Foreskin keratinocyte (primary cell): ENCODE measurements at places on chromosomes 5 and 9. TPM values are rescaled to one million over a fixed set of nuclear protein-coding genes. Genes with fewer than 3 reads are reported as not detected.

DNA sequence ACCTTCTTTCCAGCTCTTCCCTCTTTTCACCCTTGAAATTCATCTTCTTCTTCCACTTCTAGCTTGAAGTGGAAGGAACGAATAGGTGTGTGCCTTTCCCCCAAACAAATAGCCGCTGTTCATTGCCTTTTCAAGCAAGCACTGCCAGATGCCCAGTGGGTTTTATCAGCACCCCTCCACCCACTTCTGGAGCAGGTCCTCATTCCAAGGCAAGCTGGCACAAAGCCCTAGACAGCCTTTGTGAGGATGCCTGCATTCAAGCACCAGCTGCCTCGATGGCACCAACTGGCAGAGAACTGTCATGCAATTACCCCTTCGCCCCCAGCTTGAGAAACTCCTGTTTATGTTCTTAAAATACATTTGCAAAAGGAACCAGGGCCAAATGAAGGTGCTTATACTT, 36.5 kb downstream of the SERINC5 start:
- DNase-seq, result no peak

GRCh38 chr5:176619203-176619568, 9.2 kb upstream of the GPRIN1 start:
- peak; percentile 69 for DNase-seq

GRCh38 chr5:42377496-42377895, 45.7 kb upstream of the GHR start:
- no peak for DNase-seq

GRCh38 chr9:38486056-38486615, 61.9 kb upstream of the IGFBPL1 start:
- DNase-seq, result no peak

GRCh38 chr5:164505791-164506190, 1000.4 kb downstream of the MAT2B start:
- no peak for DNase-seq

DNA sequence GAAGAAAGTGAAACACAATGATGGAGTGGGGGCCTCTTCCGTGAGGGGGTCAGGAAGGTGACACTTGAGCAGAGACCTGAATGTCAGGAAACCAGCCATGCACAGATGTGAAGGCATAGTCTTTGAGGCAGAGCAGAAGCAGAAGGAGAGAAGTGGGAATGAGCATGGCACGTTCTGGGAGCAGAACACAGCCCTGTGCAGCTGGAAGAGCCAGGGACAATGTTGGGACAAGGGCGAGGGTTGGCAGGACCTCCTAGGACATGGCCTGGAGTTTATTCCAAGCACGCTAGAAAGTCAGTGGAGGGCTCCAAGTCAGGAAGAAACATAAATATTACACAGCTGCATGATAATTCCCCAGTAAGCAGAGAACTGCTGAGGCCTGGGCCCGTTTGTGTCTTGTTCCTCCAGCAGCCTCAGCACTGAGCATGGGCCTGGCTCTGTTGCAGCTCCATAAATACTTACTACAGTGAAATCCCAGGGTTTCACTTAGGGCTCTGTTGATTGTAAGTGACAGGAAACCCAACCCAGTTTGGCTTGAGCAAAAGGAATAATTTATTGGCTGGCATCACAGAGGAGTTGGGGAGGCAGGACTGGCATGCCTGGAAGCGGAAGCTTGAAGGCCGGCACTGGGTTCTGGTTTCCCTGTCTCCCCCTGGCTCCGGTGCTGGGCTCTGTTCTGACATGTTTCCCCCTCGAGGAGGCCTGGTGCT, 66.2 kb downstream of the MVB12B start:
- no peak for DNase-seq

- no peak for DNase-seq
These were observed 215.1 kb upstream of the NREP start for GRCh38 chr5:111972080-111972479.

- DNase-seq, result no peak
These were observed 40.1 kb upstream of the TLX3 start for GRCh38 chr5:171268700-171269620.

GRCh38 chr5:32202394-32202793, 28.3 kb upstream of the GOLPH3 start:
- DNase-seq, result no peak

DNA sequence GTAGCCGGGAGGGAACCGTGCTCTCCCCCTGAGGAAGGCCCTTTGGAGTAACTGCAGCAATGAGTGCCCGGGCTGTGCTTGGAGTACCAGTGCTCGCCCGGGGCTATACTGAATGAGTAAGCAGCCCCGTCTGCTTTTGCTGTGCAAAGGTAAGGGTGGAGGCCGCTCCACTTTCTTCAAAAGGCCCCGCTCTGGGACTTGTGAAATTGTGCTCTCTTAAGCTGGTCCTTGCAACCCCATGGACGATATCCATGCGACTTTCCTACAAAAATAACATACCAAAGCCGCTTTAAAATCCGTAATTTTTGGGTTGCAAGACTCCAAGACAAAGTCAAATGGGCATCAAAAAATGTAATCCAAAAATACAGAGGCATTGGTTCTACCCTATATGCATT, 578 bp upstream of the TNFAIP8 start:
- DNase-seq, result no peak

DNA sequence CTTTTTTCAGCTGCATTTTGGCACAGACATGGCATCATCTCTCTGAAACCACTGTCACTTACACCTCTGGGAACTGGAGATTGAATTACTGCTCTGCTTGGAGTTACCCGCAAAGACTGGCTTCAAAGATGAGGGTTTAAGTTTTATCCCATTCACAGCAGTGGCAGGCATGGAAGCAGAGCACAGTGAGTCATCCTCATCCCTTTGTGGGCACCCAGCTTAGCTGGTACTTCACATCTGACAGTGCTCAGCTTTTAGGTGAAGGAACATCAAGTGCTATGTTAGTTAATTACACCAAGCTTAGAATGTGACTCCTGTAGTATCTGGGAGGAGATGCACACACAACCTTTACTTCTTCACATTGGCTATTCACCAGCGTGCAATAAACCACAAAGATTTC, 24.8 kb upstream of the ALDH1A1 start:
- DNase-seq, result peak; percentile 50

- DNase-seq, result no peak
These were observed 3.5 kb upstream of the OR5C1 start for GRCh38 chr9:122785269-122785668.

DNA sequence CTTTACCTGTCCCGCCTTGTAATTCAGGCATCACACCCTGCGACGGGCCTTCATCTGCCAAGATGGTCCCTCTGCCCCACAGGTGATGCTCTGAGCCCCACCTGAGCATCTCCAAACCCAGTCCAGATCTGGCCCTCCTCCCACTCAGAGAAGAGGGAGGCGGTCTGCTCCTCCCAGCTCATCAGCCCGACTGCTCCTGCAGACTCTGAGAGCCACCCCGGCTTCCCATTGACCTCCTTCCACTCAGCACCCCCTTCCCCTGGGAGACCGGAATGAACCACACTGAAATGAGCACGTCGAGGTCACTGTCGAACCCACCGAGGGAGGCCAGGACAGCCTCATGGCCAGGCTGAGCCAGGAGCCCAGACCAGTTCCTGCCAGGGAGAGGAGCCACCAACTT, 12.8 kb downstream of the ABO start:
- DNase-seq, result no peak

GRCh38 chr5:137792303-137792702, 38.1 kb upstream of the HNRNPA0 start:
- no peak for DNase-seq

DNA sequence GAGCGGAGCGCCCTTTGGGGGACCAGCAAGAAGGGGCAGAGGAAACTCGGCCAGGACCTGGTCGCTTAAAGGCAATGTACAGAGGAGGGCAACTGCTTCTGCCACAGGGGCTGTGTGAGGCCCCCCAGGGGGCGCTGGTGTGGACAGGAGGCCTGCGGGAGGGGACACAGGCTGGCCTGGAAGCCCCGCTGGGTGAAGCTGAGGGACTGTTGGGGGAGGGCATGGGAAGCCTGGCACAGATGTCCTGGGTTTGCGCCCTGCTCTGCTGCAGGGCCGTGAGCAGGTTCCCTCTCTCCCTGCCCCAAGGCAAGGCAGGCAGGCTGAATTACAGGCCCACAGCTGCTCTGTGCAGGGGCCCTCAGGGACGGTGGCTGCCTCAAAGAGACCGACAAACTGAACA, 5.4 kb downstream of the MED22 start:
- DNase-seq, result no peak

DNA sequence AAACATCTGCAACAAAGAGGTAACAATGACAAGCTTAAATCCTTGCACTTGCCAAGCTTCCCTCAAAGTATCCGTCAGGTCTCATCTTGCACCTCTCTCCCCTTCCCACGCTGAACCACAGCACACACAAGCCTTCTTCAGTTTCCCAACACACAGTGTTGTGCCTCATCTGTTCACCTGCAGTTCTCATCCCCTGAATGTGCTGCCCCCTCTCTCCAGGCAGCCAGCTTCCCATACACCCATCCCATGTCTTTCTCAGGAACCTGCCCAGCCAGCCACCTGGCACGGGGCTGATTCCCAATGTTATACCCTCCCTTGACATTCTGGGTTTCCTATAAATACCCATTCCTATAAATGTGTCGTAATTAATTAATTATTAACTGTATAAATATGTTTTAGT, 314.8 kb downstream of the PRELID2 start:
- no peak for DNase-seq

DNA sequence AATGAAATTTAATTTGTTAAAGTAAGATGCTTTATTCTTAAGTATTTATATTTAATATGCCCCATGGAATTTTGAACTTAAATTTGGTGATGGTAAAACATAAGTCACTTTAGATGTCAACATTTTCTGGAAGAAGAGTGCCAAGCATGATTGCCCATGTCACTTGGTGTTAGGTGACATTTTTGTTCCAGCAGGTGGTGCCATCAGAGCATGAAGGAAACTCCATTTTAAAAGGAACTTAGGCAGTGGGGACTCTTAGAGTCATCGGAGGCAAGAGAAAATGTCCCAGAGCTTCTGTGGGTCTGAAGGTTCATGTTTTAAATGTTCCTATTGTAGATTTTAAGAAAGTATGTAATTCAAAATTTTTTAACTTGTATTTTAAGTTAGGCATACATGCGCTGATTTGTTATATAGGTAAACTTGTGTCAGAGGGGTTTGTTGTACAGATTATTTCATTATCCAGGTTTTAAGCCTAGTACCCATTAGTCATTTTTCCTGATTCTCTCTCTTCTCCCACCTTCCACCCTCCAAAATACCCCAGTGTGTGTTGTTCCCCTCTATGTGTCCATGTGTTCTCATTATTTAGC, 789.3 kb downstream of the SEMA5A start:
- no peak for DNase-seq

- DNase-seq, result no peak
These were observed 109.4 kb upstream of the MVB12B start for GRCh38 chr9:126217250-126217653.

Gene TMC1
- total RNA-seq, result not detected in 2 replicates

Gene CDC20B
- not detected in 2 replicates for total RNA-seq

Gene SLC22A4
- total RNA-seq, result 1.4 and 1.7 TPM in 2 replicates

Gene FGF10
- not detected in 2 replicates for total RNA-seq

Gene TMEM171
- total RNA-seq, result 8.0 and 9.8 TPM in 2 replicates

Gene TSSK1B
- total RNA-seq, result 0.10 and 0.14 TPM in 2 replicates

Gene HMCN2
- not detected in 2 replicates for total RNA-seq

Gene SHISAL2B
- total RNA-seq, result not detected in 2 replicates

Gene DMRTA1
- 0.58 and 0.78 TPM in 2 replicates for total RNA-seq

Gene RNF208
- total RNA-seq, result 0.18 and 0.41 TPM in 2 replicates

Gene PCDHB2
- 0.10 and 0.11 TPM in 2 replicates for total RNA-seq

Gene C1QTNF2
- total RNA-seq, result 0.25 and 0.37 TPM in 2 replicates

Gene SNAPC4
- total RNA-seq, result 8.5 and 9.6 TPM in 2 replicates

Gene DRD1
- not detected in 2 replicates for total RNA-seq

Gene SGCD
- total RNA-seq, result not detected in 2 replicates
